ENCODE measurements at places on chromosomes 4 and X. TPM values are rescaled to one million over a fixed set of nuclear protein-coding genes. Genes with fewer than 3 reads are reported as not detected.

- peak overlapping the region; percentile 73 for H3K4me3 ChIP-seq
- DNase-seq = peak; percentile 60
- H3K36me3 ChIP-seq = no peaks in the 10 kb centered on the region
- peak overlapping the region; percentile 62 for H3K27ac ChIP-seq
Observed at GRCh38 chr4:88522702-88523324, 763 bp downstream of the PYURF start.

DNA sequence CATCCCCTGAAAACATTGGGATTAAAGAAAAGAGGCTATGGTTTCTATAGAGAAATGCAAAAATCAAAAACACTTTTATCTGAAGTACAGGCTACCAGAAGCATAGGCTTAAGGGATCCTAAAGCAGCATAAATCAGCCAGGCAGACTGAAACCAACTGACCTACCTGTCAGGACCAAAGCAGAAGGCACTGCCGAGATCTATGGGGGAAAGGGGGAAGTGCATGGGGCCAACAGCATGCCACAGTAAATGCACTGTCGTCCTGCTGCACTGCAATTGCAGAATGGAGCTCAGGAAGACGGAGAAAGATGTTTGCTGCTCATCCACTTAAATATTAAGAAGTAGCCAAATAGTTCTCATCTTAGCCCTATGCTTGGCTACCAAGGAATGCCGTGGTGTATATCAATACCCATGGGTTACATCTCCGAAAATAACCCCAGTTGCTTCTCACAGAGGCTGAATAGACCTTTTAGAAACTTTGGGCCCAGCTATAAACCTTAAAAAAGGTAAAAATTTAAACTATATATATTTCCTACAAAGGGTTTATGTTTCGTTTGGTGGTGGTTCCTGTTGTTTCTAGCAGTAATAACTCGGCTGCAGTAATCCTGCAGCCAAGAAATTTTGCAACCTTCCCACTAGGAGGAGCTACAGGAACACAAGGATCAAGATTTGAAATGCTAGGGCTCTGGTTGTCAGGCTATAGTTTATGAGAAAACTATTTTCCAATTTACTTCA lies 312.2 kb upstream of the DIAPH2 start:
- DNase-seq = no peak
- H3K4me1 ChIP-seq = no peaks in the 10 kb centered on the region
- H3K36me3 ChIP-seq = no peaks in the 10 kb centered on the region

DNA sequence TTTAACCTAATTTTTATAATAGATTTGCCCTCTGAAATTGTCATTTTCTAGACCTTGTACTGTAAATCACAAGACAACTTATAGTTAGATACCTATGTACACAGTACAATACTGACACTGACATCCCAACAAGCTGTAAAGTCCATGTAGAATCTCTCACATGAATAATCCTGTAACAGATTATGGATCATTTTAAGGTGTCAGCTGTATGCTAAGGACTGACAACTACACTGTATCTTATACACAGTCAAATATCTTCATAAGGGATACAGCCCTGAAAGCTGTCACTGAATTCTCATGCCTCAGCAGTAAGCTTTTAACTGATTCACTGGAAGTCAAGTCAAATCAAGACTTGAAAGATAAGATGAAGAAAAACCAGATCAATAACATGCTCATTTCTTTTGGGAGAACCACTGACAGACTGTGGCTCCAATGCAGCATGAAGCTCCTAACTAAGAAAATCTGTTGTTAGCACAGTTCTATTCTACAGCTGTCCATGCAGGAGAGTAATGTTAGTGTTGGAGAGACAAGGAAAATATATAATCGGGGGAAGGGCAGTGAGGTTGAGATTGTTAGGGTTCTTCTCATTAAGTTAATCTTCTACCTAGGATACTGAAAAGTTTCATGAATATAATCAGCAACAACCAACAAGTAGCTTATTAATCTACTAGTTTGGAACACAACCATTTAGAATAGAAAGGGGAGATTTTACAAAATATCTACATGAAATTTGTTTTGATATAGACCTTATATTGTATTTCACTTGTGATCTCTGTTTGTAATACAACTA lies 612.0 kb downstream of the PCDH18 start:
- H3K36me3 ChIP-seq = no peaks in the 10 kb centered on the region
- H3K4me1 ChIP-seq = no peaks in the 10 kb centered on the region
- no peak overlapping the region for H3K27ac ChIP-seq

DNA sequence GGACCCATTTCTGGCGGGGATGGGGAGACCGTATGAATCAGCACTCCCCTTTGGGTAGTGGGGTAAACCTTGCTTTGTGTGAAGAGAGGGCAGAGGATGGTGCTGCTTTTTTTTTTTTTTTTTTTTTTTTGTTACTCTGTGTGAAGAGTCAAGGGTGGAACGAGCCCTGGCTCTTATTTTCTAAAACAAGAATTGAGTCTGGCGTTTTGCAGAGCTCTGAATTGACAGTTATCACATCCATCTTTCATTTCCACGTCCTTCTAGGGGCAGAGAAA lies 1.2 kb downstream of the SLAIN2 start:
- H3K36me3 ChIP-seq = no peaks in the 10 kb centered on the region
- no peak for DNase-seq
- peaks cover 4% of the 10 kb centered on the region for H3K4me1 ChIP-seq
- H3K27me3 ChIP-seq = no peaks in the 10 kb centered on the region

DNA sequence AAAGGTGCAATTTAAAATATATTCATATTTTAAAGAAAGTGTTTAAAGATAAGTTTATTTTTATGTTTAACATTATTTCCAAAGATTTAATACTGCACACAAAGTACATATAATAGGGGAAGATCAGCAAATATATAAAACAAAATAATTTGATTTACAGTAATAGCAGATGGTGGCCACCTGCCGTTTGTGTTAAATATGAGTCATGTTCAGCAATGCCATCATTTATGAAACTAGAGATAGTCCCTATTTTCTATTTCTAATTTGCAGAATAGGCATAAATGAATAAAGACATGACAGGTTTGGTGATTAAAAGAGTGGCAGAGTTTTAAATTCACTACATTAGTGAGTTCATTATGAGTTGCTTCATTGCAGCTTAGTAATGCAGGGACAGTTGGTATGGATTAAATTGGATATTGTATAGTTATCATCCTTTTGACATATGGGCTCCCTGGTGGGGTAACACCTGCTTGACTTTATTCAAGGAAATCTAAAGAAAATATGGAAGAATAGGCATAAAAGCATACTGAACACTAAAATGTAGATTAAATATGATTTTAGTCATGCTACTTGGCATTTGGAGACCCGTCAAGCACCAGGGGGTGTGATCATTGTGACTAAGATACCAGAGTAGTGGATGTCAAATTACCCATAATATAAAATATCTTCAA lies 78.8 kb upstream of the BANK1 start:
- H3K36me3 ChIP-seq = no peaks in the 10 kb centered on the region
- H3K4me1 ChIP-seq = no peaks in the 10 kb centered on the region
- H3K27me3 ChIP-seq = no peaks in the 10 kb centered on the region

The ITIH6 gene
- total RNA-seq = not detected

GRCh38 chr4:186481998-186482790 lies 73.2 kb downstream of the MTNR1A start:
- H3K27me3 ChIP-seq = no peaks in the 10 kb centered on the region
- no peaks in the 10 kb centered on the region for H3K36me3 ChIP-seq
- no peak overlapping the region for H3K4me3 ChIP-seq
- DNase-seq = no peak
- H3K27ac ChIP-seq = no peak overlapping the region
- H3K4me1 ChIP-seq = no peaks in the 10 kb centered on the region

- H3K27ac ChIP-seq = no peak overlapping the region
- no peaks in the 10 kb centered on the region for H3K27me3 ChIP-seq
- DNase-seq = no peak
- no peaks in the 10 kb centered on the region for H3K36me3 ChIP-seq
- peaks cover 1% of the 10 kb centered on the region for H3K4me1 ChIP-seq
- no peak overlapping the region for H3K4me3 ChIP-seq
Observed at GRCh38 chr4:150178161-150178560, 99.9 kb downstream of the DCLK2 start.

The FAAH2 gene
- total RNA-seq = 0.52 TPM

GRCh38 chr4:147772056-147772455 lies 40.2 kb downstream of the ARHGAP10 start:
- peak overlapping the region; percentile 45 for H3K27ac ChIP-seq
- DNase-seq = no peak
- H3K4me3 ChIP-seq = no peak overlapping the region
- H3K4me1 ChIP-seq = no peaks in the 10 kb centered on the region
- no peaks in the 10 kb centered on the region for H3K27me3 ChIP-seq

All from aorta (tissue), 5 donors.